Esophagus squamous epithelium (tissue), 5 donors: ENCODE measurements at places on chromosomes 16 and 17.
A peak's percentile ranks its signal among the peaks of the same experiment; 100 is the strongest.

GRCh38 chr17:80743181-80743771, 198.6 kb downstream of the RPTOR start:
- DNase-seq: no peak

DNA sequence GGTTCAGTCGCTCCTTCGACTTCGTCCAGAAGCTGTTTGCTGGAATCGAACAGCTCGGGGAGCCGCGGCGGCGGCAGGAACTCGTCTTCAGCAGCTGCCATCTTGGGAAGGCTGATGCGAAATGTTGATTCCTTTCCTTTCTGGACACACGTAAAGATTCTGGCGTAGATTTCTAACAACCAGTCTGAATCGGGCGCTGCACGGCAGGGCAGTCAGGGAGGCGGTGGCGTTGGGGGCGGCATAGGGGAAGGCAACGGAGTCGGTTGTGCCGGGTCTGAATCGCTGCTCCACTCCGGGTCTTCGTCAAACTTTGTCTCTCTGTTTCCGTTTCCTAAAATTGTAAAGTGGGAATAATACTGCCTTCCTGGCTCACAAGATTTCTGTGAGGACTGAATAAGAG, 30.3 kb downstream of the TEX14 start:
- no peak for DNase-seq

DNA sequence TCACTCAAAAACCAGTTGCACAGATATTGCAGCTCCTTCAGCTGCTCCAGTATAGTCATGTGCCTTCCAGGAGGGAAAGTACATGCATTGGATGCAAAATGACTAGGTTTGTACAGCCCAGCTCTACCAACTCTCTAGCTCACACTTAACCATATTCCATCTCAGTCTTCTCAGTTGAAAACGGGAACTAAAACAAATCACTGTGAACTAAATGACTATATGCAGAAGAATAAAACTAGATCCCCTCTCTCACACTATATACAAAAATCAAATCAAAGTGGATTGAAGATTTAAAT, 24.9 kb downstream of the DCUN1D3 start:
- no peak for DNase-seq

DNA sequence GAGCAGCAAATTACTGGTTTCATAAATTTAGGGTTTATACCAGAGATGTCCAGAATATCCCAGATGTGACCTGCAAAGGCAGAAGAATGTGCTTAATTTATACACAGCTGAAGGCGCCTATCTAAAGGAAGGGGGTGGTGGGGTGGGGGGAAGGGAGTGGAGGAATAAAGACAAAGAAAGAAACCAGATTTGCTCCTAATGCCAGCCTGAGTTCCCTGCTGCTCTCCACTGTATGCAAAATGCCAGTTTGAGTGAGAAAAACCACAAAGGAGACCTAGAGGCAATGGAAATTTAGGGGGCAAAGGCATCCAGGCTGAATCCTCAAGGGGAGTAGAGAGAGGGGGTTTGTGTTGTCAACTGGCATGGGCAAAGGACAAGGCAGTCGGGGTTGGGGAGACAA, 161.5 kb upstream of the TOX3 start:
- no peak for DNase-seq

DNA sequence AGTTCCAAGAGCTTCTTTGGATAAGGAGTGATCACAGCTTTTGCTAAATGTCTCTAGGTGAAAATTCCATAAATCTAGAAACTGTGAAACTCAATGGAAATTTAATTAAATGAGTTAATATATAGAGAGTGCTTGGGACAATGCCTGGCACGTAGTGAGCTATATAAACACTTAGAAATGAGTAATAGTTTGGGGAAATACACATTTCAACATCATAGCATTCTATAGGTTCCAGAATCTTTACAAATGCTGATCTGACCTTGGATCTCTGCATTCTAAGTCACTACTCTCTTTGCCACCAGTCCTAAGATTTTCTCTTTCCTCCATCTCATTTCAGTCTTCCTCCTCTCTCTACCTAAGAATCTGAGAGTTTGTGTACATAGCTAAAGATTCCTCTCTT, 175.6 kb downstream of the SOX9 start:
- no peak for DNase-seq

- DNase-seq: no peak
Observed at GRCh38 chr16:58026139-58026704, 668 bp downstream of the MMP15 start.

DNA sequence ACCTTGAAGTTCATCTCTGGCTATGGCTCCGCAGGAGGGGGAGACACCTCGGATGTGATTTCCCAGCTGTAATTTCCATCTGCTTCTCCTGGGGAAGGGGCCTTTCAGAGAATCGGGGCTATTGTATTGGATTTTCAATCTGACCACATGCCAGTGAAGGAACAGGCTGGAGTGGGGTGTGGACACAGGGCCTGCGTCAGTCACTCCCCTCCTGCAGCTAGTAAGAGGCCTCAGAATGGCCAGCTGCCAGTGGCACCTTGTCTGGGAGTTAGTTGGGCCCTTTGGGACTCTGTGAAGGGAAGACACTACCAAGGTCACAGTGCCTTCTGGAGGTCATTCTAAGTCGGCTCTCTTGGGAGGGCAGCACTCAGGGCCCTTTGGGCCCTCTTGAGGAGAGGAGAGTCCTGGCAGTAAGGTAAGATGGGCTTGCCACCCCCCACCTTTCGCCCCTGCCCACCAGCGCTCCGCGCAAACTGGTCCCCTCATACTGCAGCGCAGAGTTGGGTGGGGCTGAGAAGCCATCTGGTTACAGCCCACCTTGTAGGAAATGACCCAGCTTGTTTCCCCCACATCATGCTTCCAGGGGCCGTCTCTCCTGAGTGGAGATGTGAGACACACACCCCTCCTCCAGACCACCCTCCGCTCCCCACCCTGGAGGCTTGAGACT, 5.4 kb downstream of the NXPH3 start:
- DNase-seq: no peak

- no peak for DNase-seq
Observed at GRCh38 chr17:37516127-37516571, 26.5 kb downstream of the DUSP14 start.

GRCh38 chr17:31859487-31860008, 504 bp upstream of the COPRS start:
- DNase-seq: no peak

DNA sequence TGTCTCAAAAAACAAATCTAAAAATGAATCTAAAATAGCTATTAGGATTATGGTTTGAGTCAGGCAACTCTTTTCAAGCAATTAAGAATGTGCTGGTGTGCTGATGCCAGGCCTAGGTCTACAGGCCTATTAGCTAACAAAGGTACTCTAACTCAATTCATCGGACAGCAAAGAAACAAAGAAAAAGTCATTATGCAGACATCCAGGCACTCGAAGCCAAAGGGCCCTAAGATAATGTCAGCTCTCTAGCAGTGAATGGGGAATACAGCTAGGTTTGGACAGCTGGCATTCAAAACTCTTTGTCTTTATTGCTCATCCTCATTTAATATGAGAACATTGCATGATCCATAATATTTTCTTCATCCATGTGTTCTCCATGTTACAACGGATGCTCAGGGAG, 108.5 kb downstream of the TMEM114 start:
- DNase-seq: no peak

- DNase-seq: no peak
Observed at GRCh38 chr16:5508371-5508770, 410.8 kb upstream of the EEF2KMT start.

DNA sequence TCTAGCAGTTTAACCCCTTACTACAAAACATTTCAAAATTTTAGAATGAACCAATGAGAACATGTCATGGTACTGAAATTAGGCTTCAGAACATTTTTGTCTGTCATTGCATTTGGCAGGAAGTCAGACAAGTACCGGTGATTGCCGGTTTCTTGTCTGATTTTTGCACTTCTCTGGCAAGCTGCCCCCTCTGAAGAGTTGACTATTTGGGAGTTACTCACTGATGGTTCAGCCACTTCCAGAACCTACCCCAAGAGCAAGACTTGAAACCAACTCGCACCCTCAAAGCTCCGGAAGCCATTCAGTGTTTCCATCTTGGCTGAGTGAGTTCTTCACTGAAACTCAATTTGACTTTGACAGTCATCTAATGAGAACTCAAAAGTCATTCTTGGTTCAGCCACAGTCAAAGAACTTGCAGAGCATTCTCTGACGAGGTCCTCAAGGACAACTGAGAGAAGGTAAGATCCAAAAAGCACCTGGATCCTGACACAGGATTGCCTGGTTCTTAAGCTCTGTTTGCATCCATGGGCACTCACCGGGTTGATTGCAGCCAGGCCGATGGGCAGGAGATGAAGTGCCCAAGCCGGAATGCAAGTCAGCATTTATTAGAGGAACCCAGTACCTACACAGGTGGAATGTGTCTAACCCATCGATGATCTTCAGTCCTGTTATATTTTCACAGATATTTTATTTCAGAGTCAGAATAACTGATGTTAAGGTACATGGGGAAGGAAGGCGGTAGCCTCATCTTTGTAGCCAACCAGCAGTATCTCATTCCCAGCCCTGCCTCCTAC, 93.6 kb downstream of the USP22 start:
- DNase-seq: no peak

GRCh38 chr17:51703361-51704341, 443.3 kb downstream of the UTP18 start:
- no peak for DNase-seq

DNA sequence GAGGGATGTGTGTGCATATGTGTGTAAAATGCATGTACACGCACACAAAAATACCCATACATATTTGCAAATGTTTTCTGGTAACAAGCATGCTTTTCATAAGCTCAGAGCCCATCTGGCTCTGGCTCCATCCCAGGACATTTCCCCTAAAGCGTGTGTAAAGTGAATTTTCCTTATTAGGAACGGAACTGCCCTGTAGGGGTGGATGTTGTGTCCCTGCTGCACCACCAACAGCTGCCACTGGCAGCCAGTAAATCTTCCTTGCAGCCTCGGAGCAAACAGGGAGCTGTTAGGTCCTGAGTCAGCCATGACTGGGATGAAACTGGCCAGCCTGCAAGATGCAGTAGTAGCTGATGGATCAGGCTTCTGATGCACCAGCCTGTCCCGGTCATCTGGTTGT, 393.5 kb downstream of the UTP18 start:
- DNase-seq: no peak

- no peak for DNase-seq
Observed at GRCh38 chr16:41439-42068, 11.9 kb downstream of the POLR3K start.

GRCh38 chr16:1182950-1183907, 30.3 kb downstream of the CACNA1H start:
- DNase-seq: no peak

GRCh38 chr16:48385253-48386150, at the start of gene SIAH1:
Gene SIAH1 (minus strand): TSS chr16:48385413. CDS start chr16:48362428, 22,985 bp downstream.
- DNase-seq: peak; percentile 37

DNA sequence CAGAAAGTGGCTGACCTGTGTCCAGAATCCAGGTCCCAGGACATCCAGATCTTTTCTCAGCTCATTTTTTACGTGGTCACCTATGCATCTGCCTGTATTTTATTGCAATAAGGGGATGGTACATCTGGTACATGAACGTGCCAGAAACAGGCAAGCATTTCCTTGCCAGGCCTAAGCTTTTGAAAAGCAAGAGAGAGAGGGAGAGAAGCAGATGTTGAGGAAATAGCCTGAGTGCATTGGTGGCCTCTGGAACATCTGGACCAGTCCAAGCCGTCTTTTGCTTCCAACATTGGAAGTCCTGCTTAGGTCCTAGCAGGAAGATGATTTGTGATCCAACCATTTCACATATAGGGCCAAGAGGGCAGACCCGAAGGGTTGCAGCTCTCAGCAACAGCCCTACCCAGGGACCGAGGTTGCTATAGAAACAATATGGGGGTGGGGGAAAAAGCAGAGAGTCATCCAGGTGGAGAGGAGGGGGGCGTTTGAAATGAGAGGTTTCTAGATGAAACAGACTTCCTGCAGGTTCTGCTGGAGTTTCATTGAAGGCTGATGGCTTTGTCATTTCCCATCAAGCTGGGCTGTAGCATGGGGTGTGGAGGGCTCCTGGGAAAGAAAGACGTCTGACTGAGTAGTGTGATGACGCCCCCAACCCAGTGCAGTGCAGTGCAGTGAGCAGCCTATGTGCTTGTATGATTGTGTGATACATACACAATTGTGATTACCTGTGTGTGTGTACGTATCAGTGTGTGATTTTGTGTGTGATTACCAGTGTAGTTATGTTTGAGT, 61.6 kb downstream of the SHISA6 start:
- no peak for DNase-seq

DNA sequence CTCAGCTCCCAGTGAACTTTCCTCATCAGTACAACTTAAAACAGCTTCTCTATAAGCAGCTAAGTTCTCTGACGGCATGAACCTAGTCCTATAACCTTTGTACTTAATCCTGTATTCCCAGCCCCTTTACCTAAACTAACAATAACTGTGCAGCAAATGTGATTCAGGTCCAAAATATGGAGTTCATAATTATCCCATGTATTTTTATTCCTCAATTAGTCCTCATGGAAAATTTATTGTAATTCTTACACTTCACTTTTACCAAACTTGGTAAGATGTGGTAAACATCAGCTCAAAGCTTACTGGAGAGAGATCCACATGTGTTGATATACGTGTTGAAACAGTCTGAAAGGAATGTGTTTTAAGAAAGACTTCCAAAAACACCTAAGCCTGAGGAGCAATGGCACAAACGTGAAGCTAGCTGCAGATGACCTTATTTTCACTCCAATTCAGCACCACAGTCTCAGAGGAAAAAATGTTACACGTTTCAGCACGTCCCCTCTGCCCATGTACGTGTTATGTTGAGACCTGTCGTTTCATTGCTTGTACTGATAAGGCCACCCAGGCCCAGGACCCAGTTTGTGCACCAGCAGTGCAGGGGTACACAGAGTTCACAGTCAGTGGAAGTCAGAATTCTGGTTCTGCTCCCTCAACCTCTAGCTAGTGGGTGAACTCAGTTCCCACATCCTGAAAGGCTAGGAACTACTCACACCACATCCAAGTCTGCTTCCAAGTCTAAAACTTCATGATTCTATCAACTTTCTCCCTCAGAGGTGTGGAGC, 7.1 kb downstream of the USP31 start:
- no peak for DNase-seq

DNA sequence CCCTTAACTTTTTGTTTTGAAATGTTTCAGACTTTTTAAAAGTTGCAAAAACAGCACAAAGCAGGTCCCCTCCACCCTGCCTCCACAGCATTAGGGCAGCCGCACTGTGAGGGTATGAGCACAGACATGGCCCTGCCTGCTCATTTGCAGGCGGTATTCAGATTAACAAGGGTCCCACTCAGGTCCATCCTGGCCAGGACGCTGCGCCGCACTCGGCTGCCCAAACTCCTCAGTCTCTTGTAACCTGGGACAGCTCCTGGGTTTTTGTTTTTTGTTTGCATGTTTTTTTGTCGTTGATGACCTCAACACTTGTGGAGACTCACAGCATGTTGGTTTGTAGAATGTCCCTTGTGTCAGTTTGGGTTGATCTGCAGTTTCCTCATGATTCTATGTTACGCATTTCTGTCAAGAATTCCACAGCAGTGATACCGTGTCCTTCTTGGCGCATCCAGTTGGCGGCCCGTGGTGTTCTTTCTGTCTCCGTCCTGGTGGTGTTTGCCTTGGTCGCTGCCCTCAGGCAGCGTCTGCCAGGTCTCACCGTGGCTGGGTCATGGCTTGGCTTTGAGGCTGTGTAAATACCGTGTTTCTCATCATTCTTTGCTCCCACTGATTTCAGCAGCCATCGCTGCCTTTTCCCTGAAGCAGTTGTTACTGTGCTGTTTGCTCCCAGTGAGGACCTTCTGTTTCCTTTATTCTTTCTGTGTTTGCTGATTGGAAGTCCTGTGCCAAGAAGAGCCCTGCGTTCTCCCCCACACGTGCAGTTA, 18.5 kb downstream of the CRAMP1 start:
- no peak for DNase-seq

- DNase-seq: no peak
Observed at GRCh38 chr16:53559270-53559951, 56.4 kb upstream of the AKTIP start.

GRCh38 chr17:59688496-59688895, 18.7 kb downstream of the PTRH2 start:
- DNase-seq: no peak
